ENCODE measurements at places on chromosomes 3 and 15.
A peak's percentile ranks its signal among the peaks of the same experiment; 100 is the strongest.

DNA sequence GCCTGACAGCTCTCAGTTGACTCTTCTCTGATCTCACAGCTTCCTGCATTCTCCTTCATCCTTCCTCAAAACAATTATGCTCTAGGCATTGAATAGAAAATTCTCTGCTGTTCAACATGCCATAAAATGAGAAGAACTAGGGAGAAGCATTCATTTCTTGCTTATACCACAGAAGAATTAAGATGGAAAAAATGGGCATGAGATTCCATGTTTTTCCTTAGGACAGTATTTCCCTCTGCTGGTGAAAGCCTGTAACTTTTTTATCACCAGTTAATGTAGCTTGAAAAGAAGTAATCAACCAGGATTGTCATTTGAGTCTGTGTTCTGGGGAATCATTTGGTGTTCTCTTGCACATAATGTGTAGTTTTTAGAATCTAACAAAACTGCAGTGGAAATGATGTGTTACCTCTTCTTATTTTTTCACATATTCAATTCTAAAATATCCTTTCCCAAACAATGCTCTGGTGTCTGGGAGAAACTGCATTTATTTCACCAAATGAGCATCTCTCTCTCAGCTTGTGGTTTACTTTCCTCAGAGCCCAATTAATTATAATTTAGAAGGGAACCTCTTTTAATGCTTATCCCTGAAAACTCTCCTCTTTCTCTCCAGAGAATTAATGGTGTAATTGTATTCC lies 92.8 kb upstream of the DCBLD2 start:
- DNase-seq = no peak

DNA sequence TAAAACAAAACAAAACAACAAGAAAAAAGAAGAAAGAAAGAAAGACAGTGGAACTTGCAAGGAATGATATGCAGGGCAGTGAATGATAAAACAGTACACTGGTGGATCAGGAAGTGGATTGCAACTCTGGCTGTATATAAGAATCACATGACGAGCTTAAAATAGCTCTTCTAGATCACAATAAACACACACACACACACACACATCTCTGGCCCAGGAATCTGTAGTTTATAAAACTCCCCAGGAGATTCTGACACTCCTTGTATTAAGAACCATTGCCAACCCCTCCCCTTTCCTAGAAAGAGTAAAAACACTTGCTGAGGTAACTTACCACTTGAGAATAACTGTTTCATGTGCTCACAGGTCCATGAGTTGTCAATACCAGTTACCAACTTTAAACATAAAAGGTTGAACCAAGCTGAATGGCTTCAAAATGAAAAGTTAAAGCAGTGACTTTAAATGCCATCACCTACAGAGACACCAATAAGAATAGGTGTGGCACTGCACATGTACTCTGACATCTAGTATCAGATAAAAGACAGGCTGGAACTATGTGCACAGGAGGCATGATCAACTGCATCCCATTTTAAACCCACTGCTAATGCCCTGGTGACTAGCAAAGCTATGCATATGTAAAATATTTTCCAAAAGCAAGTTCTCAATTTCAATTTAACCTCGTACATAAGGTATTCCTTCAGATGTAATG lies 3.9 kb downstream of the CPOX start:
- no peak for DNase-seq

- no peak for DNase-seq
These were observed 438.1 kb downstream of the NAALADL2 start for GRCh38 chr3:175297216-175297615.

- DNase-seq = no peak
These were observed 553.7 kb downstream of the PDCD6IP start for GRCh38 chr3:34351882-34352777.

DNA sequence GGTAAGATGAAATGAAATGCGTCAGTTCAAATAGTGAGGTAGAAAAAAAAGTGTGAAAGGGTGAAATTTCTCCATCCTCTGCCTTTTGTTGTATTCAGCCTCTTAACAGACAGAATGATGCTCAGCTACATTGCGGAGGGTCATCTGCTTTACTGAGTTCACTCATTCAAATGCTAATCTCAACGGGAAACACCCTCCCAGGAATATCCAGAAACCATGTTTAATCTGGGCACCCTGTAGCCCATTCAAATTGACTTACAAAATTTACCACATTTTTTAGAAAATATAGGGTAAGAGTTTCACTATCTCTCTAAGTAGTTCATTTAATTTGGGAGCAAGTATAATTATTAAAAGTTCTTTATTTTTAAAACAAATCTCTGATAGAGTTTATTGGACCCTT lies 42.9 kb downstream of the C3orf38 start:
- DNase-seq = no peak

- DNase-seq = peak; percentile 40
These were observed 347.9 kb downstream of the MCTP2 start for GRCh38 chr15:94579286-94579685.
